ENCODE measurements at places on chromosomes 5 and 9. TPM values are rescaled to one million over a fixed set of nuclear protein-coding genes. Genes with fewer than 3 reads are reported as not detected.

GRCh38 chr9:84303061-84303460, 37.5 kb downstream of the SLC28A3 start:
- DNase-seq, result no peak

The ANKRD31 gene
- not detected for total RNA-seq

The ARL15 gene
- total RNA-seq, result 23.6 TPM

The CCDC183 gene
- total RNA-seq, result 0.71 TPM

- DNase-seq, result no peak
Measured at GRCh38 chr9:116096853-116097252, 56.7 kb upstream of the PAPPA start.

GRCh38 chr9:135925496-135926133, 18.3 kb upstream of the CAMSAP1 start:
- no peak for DNase-seq

- no peak for DNase-seq
Measured at GRCh38 chr5:55220433-55221185, 6.5 kb downstream of the MCIDAS start.

GRCh38 chr9:105050296-105050695, 122.3 kb upstream of the ABCA1 start:
- no peak for DNase-seq

The STPG3 gene
- total RNA-seq, result not detected

The ADRB2 gene
- total RNA-seq, result 3.7 TPM

GRCh38 chr5:57219386-57219785, 45.5 kb downstream of the GPBP1 start:
- no peak for DNase-seq
